ENCODE measurements at places on chromosomes 7 and 10. TPM values are rescaled to one million over a fixed set of nuclear protein-coding genes. Genes with fewer than 3 reads are reported as not detected.

GRCh38 chr7:22189230-22189629 lies 167.7 kb downstream of the RAPGEF5 start:
- no peak for DNase-seq

Gene CUBN
- not detected for polyA plus RNA-seq

Gene MBL2
- not detected for polyA plus RNA-seq

Gene TRIM50
- polyA plus RNA-seq: not detected

Gene MOSPD3
- polyA plus RNA-seq: 8.9 TPM

Gene ZDHHC16
- 59.8 TPM for polyA plus RNA-seq

Gene ADGRA1
- polyA plus RNA-seq: not detected

DNA sequence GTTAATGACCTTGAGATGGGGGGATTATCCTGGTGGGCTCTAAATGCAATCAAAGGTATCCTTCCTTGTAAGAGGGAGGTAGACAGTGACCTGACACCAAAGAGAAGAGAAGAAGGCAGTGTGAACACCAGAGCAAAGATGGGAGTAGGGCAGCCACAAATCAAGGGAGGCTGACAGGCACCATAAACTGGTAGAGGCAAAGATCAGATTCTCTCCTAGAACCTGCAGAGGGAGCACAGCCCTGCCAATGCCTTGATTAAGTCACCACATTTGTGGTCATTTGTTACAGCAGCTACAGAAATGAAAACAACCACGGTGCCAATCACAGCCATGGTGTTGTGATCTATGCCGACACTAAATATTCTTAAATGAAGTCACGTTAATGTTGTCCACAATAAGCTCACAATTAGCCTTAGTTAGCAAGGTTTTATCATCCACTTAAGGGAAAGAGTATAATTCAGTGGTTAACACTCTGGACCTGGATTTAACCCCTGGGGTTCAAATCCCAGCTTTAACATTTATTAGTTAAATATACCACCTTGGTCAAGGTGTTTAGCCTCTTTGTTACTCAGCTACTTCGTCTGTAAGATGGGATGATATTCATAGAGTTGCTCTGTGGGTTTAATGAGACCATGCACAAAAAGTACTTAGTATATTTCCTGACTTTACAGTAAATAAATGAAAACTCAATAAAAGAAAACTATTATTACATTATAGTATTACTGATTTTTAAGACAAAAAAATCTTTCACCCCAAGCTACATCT lies 70.8 kb downstream of the SGMS1 start:
- no peak for DNase-seq

- no peak for DNase-seq
Observed at GRCh38 chr7:18829858-18830285, 287.6 kb downstream of the TWIST1 start.

Gene RET
- polyA plus RNA-seq: not detected

DNA sequence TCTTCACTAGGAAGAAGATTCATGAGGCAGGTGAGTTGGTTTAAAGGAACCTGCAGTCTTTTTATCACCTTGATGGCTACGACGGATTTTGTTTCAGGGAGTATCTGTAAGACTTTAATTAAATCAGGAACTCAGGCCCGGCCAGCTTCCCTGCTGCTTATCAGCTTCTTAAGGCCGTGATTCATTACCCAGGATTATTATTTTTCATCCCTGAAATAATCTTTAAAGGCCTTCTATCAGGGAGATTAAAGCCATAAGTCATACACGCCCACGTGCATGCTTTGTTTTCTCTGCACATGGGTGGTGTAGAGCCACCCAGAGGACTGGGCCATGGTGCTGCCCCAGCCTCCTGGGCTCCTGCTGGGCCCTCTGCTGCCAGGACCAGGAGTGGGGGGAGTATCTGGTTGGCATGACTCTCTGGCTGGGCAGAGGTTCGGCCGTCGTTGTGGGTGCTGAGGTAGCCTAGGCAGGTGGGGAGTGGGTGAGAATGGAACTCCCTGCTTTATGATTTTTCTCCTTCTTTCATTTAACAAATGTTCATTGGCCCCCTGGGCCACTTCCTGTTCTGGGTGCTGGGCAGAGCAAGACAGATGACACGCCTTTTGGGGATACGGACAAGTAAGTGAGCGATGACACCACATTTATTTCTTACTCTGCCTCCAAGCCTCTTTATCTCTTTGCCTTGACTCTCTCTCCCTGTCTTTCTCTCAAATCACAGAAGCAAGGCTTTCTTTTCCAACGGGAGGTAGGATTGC lies 39.0 kb upstream of the PCBD1 start:
- DNase-seq: no peak

DNA sequence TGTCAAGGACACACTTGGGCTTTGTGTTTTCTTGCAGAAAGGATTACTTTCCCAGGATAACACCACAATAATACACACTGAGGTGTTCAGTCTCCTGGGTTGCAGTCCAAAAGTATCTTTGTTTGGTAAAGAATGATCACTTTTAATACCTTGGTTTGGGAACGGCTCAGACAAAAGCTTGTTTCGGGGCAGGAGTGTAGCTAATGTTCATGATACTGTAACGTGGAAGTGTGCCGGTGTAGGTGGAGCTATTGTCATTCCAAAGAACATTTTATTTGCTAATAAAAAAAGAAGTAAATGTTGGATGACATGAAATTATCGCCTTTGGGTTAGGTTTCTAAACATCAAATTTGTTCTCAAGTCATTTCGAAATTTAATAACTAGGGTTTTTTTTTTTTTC lies 1.2 kb downstream of the EIF4H start:
- no peak for DNase-seq

Gene VSTM4
- polyA plus RNA-seq: not detected

DNA sequence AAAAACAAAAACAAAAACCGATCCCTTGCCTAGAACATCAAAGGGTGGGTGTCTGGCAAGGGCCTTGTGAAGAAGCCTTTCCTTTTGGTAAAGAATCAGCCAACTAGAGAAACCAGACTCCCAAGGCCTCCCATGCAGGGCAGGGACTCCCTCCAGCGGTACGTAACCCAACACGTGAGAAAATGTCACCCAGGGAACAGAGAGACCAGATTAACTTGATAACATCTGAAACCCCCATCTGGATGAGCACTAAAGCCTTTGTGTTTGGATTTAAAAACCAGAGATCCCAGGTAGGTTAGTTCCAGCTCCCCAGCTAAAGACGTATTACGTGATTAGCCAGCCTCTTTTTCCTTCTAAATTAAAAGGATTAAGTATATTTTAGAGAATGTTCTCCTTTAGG lies 3.0 kb upstream of the HABP2 start:
- DNase-seq: no peak

GRCh38 chr10:22133749-22134624 lies 83.8 kb downstream of the EBLN1 start:
- DNase-seq: no peak

Gene FXYD4
- not detected for polyA plus RNA-seq

DNA sequence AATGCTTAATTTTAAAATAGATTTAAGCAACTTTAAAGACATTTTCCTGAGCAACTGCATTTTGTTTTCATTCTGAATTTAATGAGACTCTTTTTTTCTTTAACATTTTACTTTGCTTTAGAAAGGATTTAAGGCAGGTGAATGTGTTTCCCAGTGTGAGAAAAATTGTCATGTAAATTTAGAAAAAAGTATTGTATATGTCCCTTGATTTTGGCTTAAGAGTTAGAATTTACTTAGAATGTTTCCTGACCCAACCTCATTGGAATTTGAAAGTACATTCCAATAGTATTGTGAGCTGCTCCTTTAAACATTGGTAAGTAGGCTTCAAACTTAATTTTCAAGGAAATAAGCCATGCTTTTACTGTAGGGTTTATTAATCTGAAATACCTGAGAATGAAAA lies 110.2 kb downstream of the PTEN start:
- no peak for DNase-seq

Gene SPDYE2B
- 0.51 TPM for polyA plus RNA-seq
